ENCODE measurements at places on chromosomes 16 and 17.
A peak's percentile ranks its signal among the peaks of the same experiment; 100 is the strongest.

- DNase-seq: peak; percentile 69
Observed at GRCh38 chr17:83080858-83081683, 1.7 kb downstream of the METRNL start.

- DNase-seq: no peak
Observed at GRCh38 chr17:30503558-30503957, 26.4 kb downstream of the GOSR1 start.

GRCh38 chr16:12329246-12329995 is 352.9 kb downstream of the SNX29 start:
- DNase-seq: no peak

- DNase-seq: no peak
Observed at GRCh38 chr17:80422981-80423380, 8.0 kb downstream of the ENDOV start.
